ENCODE measurements at places on chromosomes 5 and 9.

- DNase-seq, result peak; percentile 33
Measured at GRCh38 chr9:114908104-114908622, 22.2 kb downstream of the TNFSF8 start.

DNA sequence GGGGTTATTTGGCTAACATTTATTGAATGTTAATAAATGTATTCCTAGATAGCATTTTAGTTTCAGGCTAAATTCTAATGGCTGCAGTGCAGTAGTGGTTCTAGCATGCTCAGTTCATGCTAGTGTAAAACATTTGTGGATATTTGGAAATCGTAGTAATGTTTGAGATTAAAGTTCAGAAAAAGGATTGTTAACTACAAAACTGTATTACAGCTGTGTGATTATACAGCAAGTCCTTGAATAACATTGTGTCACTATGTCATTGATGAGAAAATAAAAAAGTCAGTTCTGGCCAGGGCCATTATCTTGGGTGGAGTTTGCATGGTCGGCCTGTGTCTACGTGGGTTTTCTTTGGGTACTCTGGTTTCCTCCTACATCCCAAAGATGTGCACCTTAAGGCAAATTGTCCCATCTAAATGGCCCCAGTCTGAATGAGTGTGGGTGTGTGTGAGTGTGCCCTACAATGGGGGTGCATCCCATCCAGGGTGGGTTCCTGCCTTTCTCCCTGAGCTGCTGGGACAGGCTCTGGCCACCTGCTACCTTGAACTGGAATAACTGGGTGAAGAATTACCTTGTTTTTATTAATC, 8.8 kb downstream of the ZSWIM6 start:
- DNase-seq, result no peak

- DNase-seq, result no peak
Measured at GRCh38 chr5:159801303-159801702, 115.0 kb upstream of the ADRA1B start.

DNA sequence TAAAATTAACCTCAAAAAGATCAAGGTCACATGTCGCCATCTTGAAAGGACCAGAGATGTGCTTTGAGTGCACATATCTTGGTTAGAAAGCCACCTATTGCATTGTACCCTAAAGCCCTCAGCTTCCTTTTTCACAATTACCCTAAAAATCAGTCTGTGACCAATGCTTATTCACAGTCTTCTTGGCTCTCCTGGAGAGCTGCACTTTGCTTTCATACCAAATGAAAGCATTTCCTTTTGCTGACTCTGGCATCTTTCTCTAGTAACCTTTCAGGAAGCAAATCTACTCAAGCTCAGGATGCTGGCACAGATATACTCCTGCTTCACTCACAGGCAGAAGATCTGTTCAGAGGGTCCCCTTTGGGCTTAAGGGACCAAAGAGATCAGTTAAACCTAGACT, 160.7 kb upstream of the PUM3 start:
- DNase-seq, result no peak

GRCh38 chr5:138770291-138770690, 17.1 kb downstream of the CTNNA1 start:
- no peak for DNase-seq
